Caco-2 (cell line): ENCODE measurements at places on chromosomes 1 and 21. TPM values are rescaled to one million over a fixed set of nuclear protein-coding genes. Genes with fewer than 3 reads are reported as not detected.
A peak's percentile ranks its signal among the peaks of the same experiment; 100 is the strongest.

GRCh38 chr1:11441211-11441952 lies 37.6 kb upstream of the DISP3 start:
- no peak overlapping the region for H3K4me3 ChIP-seq
- no peaks in the 10 kb centered on the region for H3K36me3 ChIP-seq
- H3K27ac ChIP-seq = no peak overlapping the region
- H3K4me1 ChIP-seq = no peaks in the 10 kb centered on the region
- no peak for DNase-seq

- H3K36me3 ChIP-seq = no peaks in the 10 kb centered on the region
- no peak overlapping the region for H3K4me3 ChIP-seq
- peak overlapping the region; percentile 78 for H3K27ac ChIP-seq
These were observed 25.6 kb upstream of the A3GALT2 start for GRCh38 chr1:33346533-33346926.

- no peak overlapping the region for H3K27ac ChIP-seq
- no peaks in the 10 kb centered on the region for H3K27me3 ChIP-seq
- H3K4me3 ChIP-seq = no peak overlapping the region
- H3K4me1 ChIP-seq = no peaks in the 10 kb centered on the region
These were observed 65.8 kb downstream of the AK5 start for GRCh38 chr1:77347646-77348045.

GRCh38 chr1:167548059-167548932 lies 5.3 kb downstream of the CREG1 start:
- no peaks in the 10 kb centered on the region; the same call in 1 of the 2 replicates for H3K4me1 ChIP-seq
- no peaks in the 10 kb centered on the region; the same call in none of the 2 replicates for H3K36me3 ChIP-seq
- no peaks in the 10 kb centered on the region for H3K27me3 ChIP-seq
- no peak overlapping the region for H3K27ac ChIP-seq
- H3K4me3 ChIP-seq = no peak overlapping the region
- DNase-seq = no peak

The PGLYRP3 gene
- total RNA-seq = not detected in 2 replicates

- H3K27ac ChIP-seq = no peak overlapping the region
- no peak overlapping the region for H3K4me3 ChIP-seq
- no peaks in the 10 kb centered on the region for H3K27me3 ChIP-seq
- no peak for DNase-seq
- H3K36me3 ChIP-seq = no peaks in the 10 kb centered on the region
These were observed 34.1 kb upstream of the H6PD start for GRCh38 chr1:9200441-9200840.
